Sigmoid colon (tissue), 7 donors: ENCODE measurements at places on chromosomes 13 and 19.

GRCh38 chr19:42251572-42252358 is 3.2 kb downstream of the ERF start:
- peak; percentile 69 for DNase-seq

GRCh38 chr13:113151745-113152690 is 6.4 kb upstream of the PROZ start:
- DNase-seq, result no peak

DNA sequence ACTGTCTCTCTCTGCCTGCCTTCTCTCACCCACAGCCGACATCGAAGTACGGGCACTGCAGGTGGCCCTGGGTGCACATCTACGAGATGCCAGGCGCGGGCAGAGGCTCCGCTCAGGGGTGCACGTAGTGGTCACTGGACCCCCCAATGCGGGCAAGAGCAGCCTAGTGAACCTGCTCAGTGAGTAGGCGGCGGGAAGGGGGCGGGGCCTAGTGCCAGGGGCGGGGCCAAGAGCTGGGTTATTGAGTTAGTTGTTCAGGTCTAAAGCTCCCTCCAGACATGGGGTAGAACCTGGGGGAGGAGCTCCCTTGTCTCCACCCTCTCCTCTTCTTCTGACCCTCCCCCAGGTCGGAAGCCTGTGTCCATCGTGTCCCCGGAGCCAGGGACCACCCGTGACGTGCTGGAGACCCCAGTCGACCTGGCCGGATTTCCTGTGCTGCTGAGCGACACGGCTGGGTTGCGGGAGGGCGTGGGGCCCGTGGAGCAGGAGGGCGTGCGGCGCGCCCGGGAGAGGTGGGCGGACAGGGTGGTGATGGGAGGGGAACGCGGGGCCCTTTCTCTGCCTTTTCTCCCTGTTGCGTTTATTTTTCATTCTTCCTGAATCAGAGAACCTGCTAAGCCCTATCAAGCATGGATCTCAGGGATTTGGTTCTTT is 1.9 kb downstream of the GTPBP3 start:
- DNase-seq, result no peak

DNA sequence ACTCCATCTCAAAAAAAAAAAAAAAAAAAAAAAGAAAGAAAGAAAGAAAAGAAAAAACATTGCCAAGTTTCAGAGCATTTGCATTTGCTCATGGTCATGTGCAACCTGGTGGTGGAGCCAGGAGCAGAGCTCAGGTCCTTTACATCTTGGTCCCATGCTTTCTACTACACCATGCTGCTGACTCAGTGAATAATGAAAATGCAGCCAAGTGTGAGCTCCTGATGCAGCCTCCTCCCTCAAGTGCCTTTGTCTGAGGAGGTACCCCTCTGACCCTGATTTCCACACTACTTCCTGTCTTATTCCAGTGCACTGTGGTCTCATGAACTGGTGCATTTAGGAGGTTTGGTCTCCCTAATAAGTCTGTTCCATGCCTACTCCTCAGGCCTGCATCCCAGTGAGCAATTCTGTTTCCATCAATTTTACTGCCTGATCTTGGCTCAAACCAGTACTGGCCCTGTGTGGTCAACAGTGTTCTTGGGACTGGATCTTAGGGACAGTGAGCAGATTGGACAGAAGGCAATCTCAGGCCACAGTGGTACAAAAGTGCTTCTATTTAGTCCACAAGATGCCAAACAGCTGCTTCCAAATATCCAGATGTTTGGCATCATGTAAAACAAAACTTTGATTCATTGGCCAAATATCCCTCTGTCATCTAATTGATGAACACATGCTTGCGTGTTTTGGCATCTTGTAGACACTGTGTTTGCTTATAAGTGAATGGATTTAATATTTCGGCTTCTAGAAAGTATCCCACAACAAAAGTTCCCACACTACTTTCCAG is 28.8 kb upstream of the LRCH1 start:
- DNase-seq, result no peak

DNA sequence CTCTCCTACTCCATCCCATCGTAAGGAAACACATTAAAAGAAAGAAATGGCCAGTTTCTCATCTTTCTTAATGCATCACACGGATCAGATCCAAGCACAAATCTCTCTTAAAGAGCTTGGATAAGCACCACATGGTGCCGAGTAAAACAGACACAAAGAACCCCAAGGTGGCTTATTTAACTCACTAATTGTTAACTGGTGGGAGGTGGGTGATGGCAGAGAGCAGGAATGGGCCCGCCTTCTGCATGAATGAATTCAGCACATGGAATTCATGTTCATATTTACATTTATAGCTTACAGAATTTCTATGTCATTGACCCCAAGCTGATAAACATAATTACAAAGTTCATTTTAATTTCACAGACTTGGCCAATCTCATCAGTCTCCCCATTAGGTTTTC is 89.9 kb downstream of the MZT1 start:
- no peak for DNase-seq

DNA sequence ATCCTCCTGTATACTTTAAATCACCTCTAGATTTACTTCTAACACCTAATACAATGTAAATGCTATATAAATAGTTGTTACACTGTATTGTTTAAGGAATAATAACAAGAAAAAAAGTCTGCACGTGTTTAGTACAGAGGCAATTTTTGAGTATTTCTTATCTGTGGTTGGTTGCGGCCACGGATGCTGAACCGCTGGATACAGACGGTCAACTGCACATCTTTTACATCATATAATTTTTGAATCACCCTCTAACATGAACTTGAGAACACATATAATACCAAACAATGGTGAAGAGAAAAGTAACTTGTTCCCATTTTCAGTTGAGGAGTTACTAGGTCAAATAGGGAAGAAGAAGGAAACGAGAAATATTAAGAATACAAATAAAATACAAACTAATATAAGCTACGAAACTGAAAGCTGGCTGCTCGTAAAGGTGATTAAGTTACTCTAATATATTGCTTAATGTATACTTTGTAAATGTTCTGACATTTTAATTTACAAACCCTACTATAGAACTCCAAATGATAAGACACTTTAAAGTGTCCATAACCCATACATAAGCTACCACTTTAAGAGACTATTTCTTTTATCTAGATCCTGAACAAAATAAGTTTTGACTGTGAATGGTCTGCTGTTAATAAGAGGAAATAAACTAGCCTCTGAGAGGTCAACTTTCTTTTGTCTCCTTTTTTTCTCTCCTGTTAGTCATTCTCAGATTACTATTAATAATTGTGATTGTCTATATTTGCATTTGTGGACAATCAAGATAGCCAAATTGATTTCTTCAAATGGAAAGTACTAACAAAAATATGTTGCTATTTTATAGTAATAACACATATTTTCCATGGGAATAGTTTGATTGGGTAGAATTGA is 457.4 kb downstream of the DIAPH3 start:
- DNase-seq, result no peak

GRCh38 chr19:28443361-28443760 is 769.6 kb downstream of the UQCRFS1 start:
- DNase-seq, result no peak
